Activated naive CD4-positive, alpha-beta T cell treated with anti-CD3 and anti-CD28 coated beads, Interleukin-2, amount 50 U/mL, for 72 hours (primary cell): ENCODE measurements at places on chromosomes 1 and 21. TPM values are rescaled to one million over a fixed set of nuclear protein-coding genes. Genes with fewer than 3 reads are reported as not detected.

The RGS13 gene
- total RNA-seq = not detected

The KDF1 gene
- not detected for total RNA-seq

The S100B gene
- not detected for total RNA-seq

The IFI44L gene
- total RNA-seq = 120 TPM

The LRRIQ3 gene
- total RNA-seq = 1.5 TPM

The ADGRB2 gene
- total RNA-seq = 0.49 TPM

The CLEC20A gene
- total RNA-seq = not detected

The KRTAP19-3 gene
- not detected for total RNA-seq

The CACHD1 gene
- total RNA-seq = 1.6 TPM

The MMEL1 gene
- total RNA-seq = 2.5 TPM

The ALX3 gene
- total RNA-seq = not detected
